ENCODE measurements at places on chromosomes 12 and 14. TPM values are rescaled to one million over a fixed set of nuclear protein-coding genes. Genes with fewer than 3 reads are reported as not detected.

Gene DIP2B
- 37.5 TPM for total RNA-seq

Gene SDS
- total RNA-seq: not detected

Gene SETD1B
- total RNA-seq: 4.1 TPM

Gene CCDC177
- under 0.01 TPM for total RNA-seq

Gene CYP46A1
- 0.11 TPM for total RNA-seq

Gene ACOT2
- 30.1 TPM for total RNA-seq

Gene KRT6C
- not detected for total RNA-seq

Gene RERGL
- total RNA-seq: not detected

Gene DHH
- total RNA-seq: 0.12 TPM

Gene GPRC5D
- not detected for total RNA-seq

Gene CCDC198
- total RNA-seq: not detected

Gene MYF6
- 0.11 TPM for total RNA-seq

All from uterine smooth muscle cell (primary cell).